Cardiac septum (tissue), 1 donor: ENCODE measurements at places on chromosomes 6 and 20.

GRCh38 chr6:15434263-15434662 is 188.4 kb downstream of the JARID2 start:
- DNase-seq = no peak

DNA sequence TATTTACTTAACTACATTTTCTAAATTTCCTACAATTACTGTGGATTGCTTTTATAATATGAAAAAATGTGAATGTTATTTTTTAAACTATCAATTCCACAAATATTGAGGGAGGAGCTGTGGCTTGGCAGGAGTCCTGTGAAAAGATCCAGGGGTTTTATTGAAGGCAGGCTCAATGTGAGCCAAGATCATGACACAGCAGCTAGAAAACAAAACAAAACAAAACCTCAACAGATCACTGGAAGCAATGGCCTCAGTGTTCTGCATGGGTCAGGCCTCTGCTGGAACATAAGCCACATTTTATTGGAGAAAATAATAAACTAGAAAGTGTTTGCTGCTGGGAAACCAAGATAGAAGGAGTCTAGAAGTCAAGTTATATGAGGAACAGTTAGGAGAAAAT is 19.4 kb upstream of the RCAN2 start:
- no peak for DNase-seq

- DNase-seq = no peak
These were observed 114.6 kb downstream of the LCA5 start for GRCh38 chr6:79422666-79423065.

- no peak for DNase-seq
These were observed 241.4 kb downstream of the ESR1 start for GRCh38 chr6:152048921-152049320.

GRCh38 chr6:84052883-84053241 is 19.3 kb downstream of the MRAP2 start:
- DNase-seq = no peak

DNA sequence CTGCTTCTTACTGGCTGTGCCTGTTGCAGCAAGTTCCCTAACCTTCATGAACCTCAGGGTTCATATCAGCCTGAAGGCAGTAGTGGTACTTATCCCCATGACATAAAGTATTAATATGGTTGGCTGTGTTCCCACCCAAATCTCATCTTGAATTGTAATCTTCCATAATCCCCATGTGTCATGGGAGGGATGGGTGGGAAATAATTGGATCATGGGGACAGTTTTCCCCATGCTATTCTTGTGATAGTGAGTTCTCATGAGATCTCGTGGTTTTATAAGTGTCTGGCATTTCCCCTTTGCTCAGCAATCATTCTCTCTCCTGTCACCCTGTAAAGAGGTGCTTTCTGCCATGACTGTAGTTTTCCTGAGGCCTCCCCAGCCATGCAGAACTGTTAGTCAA is 61.8 kb downstream of the FAM229B start:
- DNase-seq = no peak

DNA sequence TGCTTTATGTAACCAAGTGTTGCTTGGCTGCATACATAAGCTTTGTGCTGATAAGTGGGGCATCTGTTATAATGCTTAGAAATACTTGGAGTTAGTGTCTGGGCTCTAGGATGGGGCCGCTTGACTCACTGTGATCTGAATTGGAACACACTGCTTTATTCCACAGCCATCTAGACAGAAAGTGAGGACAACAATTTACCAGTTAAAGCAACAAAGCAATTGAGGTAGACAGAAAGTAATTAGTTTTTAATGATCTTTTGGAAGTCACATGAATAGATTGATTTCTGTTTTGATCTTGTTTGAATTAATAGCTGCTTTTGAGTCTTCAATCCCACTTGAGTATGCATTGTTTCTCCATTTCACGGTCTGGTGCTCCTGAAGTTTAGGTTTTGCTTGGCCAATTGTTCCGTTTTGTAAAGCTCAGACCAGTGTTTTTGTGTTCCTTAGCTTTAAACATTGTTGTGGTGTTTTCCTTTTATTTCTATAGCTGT is 157.5 kb downstream of the TRMT11 start:
- DNase-seq = no peak

DNA sequence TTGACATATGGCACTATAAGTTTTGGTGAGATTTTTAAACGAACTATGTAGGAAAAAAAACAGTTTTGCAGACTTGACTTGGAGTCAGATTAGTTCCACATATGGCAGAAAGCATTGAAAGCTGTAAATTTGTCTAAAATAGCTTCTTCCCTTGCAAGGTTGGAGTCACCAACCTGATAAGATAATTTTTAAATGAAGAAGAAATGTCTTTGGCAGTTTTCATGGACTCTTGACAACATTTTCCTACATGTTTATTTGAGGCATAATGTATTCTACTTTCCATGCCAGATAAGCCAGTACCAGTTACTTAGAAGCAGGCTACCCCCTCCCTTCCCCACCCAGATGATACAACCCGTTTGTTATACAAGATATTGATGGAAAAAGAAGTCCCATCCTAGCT is 5.2 kb downstream of the KLHL32 start:
- no peak for DNase-seq

DNA sequence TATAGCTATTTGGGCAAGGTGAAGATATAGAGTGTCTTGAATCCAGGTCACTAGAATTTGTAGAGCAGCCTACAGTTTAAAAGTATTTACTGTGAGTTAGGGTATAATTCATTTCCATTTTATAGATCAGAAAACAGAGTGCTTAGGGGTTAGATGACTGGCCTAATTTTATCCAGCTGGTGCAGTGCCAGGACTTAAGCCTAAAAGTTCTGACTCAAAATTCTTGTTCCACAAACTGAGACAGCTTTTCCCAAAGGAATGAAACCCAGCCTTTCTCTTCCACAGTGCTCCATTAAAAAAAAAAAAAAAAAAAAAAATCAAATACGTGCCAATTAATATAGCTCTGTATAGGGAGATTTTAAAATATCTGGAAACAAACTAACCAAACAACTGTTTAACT is 441.0 kb upstream of the MARCKS start:
- no peak for DNase-seq

DNA sequence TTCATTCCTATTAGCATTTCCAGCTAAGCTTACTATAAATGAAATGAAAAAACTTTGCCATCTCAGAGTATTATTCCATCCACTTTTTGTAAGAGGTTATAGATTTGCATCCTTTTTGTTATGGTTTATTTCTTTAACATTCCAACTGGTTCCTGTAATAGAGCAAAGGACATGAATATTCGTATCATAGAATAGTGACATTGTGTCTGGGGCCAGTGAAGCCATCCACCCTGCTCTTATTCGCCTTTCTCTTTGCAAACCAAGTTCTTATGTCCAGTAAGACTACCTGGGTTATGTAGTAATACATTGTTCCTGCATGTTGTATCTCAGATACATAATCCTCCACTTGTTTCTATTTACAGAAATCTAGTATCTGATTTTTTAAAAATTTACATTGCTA is 43.1 kb downstream of the DCBLD1 start:
- DNase-seq = no peak

DNA sequence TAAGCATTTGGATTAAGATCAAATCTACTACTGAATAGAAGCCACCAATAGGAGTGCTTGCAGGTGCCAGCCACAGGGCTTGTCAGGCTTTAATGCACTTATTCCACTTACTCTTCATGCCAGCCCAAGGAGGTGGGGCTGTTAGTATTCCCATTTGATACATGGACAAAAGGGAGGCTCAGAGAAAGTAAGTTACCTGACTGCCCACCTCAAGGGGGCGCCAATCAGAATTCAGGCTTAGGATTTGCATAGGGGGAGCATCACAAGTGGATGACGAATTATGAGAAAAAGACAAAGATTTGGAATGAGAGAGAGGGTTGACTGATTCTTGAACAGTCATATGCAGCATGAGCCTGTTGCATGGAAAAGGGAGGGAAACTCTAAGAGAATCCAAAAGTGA is 188.4 kb upstream of the TSHZ2 start:
- no peak for DNase-seq
